ENCODE measurements at places on chromosomes 7 and 10.

DNA sequence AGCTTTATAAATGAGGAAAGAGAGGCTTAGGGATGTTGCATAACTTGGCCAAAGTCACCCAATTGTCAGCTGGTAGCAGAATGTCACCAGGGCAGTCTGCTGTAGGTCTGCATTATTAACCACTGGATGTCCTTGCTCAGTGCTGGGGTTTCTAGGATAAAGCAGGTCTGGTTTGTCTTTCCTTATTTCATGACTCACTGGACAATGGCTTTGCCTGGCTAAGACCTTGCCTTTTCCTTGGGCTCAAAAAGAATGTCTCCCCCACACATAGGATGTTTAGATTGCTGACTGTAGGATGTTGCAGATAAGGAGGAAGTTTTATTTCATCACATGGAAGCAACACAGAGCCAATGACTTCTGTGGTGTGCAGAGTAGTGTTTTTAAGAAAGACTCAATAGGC is 29.4 kb downstream of the WDFY4 start:
- DNase-seq = no peak

DNA sequence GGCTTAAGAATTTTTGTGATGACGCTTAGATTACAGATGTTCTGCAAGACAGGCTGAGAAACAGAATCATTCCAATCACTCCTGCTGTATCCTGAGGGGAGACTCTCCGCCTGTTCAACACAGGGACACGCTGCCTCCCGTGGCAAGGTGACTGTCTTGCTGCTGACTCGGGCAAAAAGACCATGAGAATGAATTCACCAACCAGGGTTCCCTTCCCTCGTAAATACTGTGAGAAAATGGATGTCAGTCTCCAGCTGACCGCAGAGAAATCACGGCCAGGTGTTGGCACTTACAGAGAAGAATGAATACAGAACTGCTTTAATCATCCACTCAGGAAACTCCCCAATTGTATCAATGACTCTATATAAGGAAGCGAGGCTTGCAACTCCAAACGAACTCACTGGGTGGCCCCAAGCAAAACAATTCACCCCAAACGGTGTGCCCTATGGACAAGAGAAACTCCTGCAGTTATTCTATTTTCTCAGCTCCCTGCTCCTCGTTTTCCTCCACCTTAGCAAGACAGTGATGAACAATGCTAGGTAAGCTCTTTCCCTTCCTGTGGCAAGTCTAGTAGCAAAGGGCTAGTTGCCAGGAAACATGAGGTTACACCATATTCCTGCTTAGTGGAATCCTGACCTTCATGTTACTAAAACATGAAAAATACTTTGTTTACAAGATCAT is 22.8 kb downstream of the GNA12 start:
- no peak for DNase-seq

DNA sequence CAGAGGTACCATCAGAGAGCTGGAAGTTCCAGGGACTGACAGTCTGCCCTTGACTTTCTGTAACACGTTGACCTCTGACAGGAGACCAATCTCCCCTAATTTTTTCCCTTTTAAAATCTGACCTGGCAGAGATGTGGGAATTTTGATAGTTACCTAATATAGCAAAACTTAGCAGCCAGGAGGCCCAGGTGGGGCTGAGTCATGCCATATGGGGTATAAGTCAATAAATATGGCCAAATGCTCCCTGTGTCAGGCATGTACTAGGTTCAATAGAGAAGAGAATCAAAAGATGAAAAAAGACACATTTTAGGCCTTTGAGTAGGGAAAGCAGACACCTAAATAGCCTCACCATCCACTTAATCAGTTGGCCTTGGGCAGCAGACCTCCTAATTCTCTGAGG is 6.1 kb upstream of the GRK5 start:
- DNase-seq = no peak

- DNase-seq = no peak
Measured at GRCh38 chr7:12305502-12305901, 94.4 kb downstream of the TMEM106B start.

GRCh38 chr10:16816171-16816570 is 1.1 kb downstream of the RSU1 start:
- DNase-seq = no peak

DNA sequence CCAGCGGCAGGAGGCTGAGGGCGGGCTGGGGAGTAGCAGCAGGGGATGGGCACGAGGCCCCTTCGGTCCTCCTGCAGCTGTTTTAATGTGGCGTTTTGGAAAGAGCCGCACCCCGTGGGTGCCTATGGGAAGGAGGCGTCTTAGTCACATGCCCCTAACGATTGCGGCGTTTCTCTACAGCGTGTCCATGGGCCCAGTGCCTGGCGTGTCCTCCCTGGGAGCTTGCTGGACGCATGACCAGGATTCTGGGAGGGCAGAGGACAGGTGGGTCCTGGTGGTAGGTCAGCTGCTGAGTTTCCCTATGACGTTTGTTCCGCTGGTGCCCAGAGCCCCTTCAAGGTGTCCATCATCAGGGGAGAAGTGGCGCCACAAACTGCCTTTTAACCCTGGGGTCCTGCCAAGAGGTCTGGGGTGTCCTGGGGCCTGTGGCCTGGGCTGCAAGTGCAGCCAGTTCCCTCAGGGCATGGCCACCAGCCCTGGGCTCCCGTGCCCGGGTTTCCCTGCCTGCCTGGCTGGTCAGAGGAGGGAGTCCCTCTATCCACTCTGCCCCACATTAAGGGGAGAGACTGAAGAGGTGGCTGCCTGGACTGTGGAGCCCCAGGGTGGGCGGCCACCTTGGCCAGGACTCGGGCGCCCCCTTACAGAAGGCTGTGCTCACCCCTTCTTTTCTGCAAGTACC is 48.7 kb downstream of the PWWP2B start:
- no peak for DNase-seq

DNA sequence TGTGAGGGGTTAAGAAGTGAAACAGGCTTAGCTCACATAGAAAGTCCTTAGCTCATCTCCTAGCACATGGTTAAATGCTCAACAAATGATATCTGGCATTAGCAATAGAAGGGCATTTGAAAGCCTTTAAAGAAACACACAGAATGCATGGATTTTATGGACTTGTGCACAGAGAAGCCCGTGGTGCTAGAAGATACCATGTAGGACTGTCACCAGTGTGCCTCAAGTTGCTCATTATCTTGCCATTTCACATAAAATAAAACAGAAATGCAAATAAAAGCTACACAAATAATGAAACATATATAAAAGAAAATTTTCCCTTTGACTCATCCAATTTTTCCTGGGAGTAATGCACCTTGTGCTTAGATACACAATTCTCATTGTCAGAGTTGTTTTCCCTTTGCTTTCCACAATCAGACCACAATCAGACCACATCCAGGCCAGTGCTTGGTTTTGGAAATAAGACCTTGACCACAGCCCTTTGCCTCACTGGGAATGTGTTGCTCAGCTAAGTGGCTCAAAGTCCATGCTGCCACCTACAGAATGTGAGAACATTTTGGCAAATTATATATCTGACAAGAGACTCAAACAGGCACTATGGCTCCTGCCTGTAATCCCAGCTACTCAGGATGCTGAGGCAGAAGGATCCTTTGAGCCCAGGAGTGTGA is 9.5 kb upstream of the WDR11 start:
- DNase-seq = no peak

GRCh38 chr10:20276127-20276979 is 460.1 kb downstream of the PLXDC2 start:
- DNase-seq = no peak

- no peak for DNase-seq
Measured at GRCh38 chr10:5343979-5344378, 20.8 kb upstream of the UCN3 start.

- DNase-seq = no peak
Measured at GRCh38 chr10:77507291-77507880, 130.2 kb downstream of the KCNMA1 start.

DNA sequence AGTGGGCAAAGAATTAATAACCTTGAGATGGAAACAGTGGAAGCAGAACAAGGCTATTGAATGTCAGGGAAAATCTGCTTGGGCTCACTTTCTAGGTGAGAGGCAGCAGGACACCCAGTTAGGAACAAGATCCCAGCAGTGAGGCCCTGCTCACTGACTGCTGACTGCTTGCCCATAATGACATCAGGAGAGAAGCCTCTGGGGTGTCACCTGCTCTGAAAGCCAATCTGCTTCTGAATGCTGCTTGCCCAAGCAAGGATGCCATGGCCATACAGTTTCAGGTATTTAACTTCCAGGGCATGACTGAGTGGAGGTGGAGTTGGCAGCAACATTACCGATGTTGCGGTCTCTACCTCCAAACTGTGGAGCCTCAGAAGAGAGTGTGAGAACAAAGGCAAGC is 11.7 kb upstream of the WAPL start:
- no peak for DNase-seq

GRCh38 chr10:131685576-131685975 is 215.2 kb upstream of the PPP2R2D start:
- DNase-seq = no peak

- no peak for DNase-seq
Measured at GRCh38 chr10:71589617-71590551, 129.7 kb downstream of the C10orf105 start.

GRCh38 chr10:77531441-77532001 is 106.1 kb downstream of the KCNMA1 start:
- no peak for DNase-seq

- no peak for DNase-seq
Measured at GRCh38 chr10:42645516-42645915, 7.1 kb upstream of the ZNF33B start.

GRCh38 chr10:91880310-91880709 is 29.0 kb downstream of the FGFBP3 start:
- no peak for DNase-seq
